ENCODE measurements at places on chromosomes 3 and 15.

- no peak for DNase-seq
These were observed 41.4 kb downstream of the MRPS25 start for GRCh38 chr3:15023719-15024118.

- no peak for DNase-seq
These were observed 13.4 kb upstream of the LEKR1 start for GRCh38 chr3:156812521-156813335.

- no peak for DNase-seq
These were observed 63.9 kb downstream of the IL12A start for GRCh38 chr3:160052385-160053047.

GRCh38 chr15:69980341-69981059 lies 117.2 kb downstream of the TLE3 start:
- DNase-seq = no peak

DNA sequence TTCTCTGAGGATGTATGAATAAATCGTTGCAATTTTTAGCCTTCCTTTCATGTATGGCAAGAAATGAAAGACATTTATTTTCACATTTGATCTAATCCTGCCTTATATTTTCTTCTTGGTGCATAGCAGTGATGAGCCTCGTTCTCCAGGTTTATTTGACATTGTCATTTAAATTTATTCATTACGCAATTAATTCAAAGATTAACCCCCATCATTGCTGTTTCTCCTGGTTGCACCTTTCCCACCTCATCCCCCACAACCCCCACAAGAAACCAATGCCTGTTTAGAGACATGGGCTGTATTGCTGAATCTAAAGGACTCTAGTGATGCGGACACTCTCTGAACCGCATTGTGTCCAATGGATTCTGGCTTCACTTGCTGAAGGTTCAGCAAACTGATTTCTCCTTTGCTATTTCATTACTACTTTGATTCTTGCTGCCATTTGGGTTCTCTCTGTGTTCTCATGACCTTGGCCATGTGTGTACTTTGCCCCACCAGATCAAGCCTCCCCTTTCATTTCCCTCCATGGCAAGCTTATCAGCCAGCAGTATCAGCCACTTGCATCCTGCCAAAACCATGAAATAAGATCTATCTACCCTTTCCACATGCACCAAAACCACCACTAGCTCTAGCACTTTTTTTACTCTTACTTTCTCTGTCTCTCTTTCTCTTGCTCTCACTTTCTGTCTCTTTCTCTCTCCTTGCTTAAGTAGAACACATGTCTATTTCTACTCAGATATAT lies 382.7 kb downstream of the GBE1 start:
- no peak for DNase-seq

DNA sequence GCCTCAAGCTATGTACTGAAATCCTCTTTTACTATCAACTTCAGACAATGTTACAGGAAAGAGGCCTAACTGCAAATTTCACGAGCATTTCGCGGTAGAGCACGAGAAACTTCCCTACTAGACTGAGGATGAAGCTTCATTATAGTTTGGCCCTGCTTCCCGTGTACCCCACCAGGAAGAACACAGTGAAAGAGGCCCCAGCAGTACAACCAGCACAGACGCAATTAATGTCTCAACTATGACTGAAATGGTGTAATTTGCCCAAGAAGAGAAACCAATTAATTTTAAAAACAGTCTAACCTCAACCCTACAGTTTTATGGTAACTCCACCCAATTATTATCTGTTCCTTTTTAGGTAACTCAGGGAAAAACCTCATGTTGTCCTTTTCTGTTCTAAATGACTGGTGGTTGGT lies 12.1 kb downstream of the CHSY1 start:
- DNase-seq = no peak

- DNase-seq = peak; percentile 27
These were observed 25.2 kb downstream of the SNAPC5 start for GRCh38 chr15:66472176-66472999.

DNA sequence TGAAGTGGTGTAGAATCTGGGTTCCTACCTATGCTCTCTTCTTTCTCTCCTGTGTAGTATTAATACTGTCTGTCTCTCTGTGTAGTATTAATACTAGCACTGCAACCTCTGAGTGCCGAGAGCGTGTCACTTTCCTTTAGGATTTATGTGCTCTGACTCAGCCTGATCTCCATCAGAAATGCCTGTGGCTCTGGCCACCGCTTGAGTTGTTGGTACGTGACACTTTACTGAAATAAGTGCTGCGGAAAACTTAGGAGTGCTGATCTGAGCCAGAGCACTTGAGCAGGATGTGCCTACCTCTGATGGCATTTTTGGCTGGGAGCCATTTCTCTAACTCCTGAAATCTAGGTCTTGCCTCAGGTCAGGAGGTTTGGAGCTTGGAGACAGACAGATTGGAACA lies 807.4 kb downstream of the SQOR start:
- DNase-seq = no peak

GRCh38 chr3:55440104-55440708 lies 46.9 kb downstream of the WNT5A start:
- DNase-seq = no peak

- no peak for DNase-seq
These were observed 9.4 kb upstream of the STARD5 start for GRCh38 chr15:81333363-81333762.

- DNase-seq = no peak
These were observed 164.5 kb upstream of the TLE3 start for GRCh38 chr15:70262171-70262570.

GRCh38 chr3:138491971-138492370 lies 57.6 kb downstream of the ESYT3 start:
- DNase-seq = no peak

DNA sequence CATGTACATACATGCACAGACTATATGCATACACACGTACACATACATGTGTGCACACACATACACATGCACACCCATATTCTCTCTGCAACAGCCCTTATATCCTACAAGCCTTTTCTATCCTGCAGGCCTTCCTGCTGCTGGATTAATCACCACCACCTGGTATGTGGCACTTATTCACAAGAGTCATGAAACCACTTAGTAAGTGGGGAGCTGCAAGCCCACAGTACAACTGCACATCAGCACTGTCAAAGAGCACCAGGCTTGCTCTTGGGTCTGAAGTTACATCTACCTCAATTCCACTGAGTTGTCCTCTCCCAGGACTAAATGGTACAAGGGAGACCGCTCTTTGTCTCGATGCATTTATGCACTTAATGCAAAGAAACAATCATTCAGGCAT lies 233.2 kb downstream of the KLF13 start:
- no peak for DNase-seq

DNA sequence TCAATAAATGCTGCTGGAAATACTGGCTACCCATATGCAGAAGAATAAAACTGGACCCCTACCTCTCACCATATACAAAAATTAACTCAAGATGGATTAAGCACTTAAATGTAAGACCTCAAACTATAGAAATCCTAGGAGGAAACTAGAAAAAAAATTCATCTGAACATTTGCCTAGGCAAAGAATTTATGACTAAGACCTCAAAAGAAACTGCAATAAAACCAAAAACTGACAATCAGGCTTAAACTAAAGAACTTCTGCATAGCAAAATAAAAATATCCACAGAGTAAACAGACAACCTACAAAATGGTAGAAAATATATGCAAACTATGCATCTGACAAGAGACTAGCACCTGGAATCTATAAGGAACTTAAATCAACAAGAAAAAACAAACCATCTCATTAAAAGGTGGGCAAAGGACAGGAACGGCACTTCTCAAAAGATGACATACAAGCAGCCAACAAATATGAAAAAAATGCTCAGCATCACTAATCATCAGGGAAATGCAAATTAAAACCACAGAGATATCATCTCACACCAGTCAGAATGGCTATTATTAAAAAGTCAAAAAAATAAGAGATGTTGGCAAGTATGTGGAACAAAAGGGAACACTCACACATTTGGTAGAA lies 47.0 kb downstream of the MYO9A start:
- DNase-seq = no peak

GRCh38 chr3:168089179-168089771 lies 6.4 kb downstream of the GOLIM4 start:
- DNase-seq = no peak

- DNase-seq = no peak
These were observed 1.5 kb upstream of the CACNA2D3 start for GRCh38 chr3:54120657-54121413.

DNA sequence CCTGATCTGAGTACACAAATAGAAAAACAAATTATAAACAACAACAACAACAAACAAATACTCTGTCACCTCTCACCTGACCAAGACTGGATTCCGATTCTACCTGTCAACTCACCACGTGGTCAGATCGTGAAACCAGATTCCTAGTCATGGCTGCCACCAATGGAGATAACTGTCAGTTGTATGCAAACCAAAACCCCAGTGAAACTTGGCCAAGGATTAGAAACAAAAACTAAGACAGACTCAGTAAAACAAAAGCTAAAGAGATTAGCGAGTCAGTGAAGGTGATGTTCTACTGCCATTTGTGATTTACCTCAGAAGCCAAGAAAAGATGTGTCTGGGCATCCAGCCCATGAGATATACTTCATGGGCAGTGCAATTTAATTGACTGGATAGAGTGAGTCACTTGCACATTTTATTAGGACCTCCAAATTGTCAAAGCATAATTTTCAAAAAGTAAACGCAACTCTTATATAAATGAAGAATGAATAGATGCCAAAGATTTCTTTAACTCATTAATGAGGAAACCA lies 31.1 kb downstream of the PHLDB2 start:
- DNase-seq = no peak

- DNase-seq = no peak
These were observed 84.6 kb downstream of the HCN4 start for GRCh38 chr15:73284090-73284716.

GRCh38 chr3:2579206-2579605 lies 480.5 kb downstream of the CNTN4 start:
- DNase-seq = no peak

DNA sequence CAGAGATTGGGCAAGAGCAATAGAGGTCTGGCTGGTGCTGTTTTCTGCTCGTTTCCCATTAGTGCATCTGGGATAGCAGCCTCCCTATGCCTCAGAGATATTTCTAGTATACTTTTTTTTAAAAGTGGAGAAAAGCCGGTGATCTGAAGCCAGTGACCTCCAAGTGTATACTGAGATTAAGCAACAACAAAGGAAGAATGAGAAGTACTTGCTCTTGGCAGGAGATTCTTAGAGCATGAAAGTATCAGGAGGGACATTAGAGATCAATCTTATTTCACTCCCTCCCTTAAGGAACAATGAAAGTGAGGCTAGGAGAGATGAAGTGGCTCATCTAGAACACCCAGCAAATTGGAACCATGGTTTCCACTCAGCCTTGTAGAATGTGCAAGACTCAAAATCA lies 423.3 kb downstream of the SOX2 start:
- DNase-seq = no peak

GRCh38 chr15:66261056-66261455 lies 7.5 kb upstream of the MEGF11 start:
- no peak for DNase-seq

GRCh38 chr3:98731720-98732285 lies 31.3 kb upstream of the ST3GAL6 start:
- DNase-seq = no peak

DNA sequence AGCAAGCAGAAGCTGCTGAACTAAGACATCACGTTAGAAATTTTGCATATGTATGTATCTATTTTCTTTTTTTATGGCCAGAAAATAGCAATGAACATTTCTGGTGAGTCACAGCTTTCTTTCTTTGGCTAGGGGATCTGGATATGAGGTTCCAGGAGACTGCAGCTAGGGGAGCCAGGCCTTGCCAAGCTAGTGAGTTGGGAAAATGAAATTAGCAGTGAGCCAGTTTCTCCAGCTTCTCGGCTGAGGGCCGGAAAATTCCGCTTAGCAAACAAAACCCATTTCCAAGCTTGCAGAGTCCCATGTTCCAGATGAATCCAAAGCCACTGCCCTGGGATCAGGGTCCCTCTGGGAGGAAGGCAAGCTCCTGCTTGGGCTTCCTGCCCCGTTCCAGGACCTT lies 137.6 kb downstream of the SRGAP3 start:
- DNase-seq = no peak

- no peak for DNase-seq
These were observed 206.7 kb downstream of the THRB start for GRCh38 chr3:24287755-24288450.

GRCh38 chr3:8555113-8555661 lies 53.6 kb downstream of the LMCD1 start:
- DNase-seq = no peak

- DNase-seq = no peak
These were observed 23.8 kb downstream of the EPM2AIP1 start for GRCh38 chr3:36969085-36969484.

GRCh38 chr3:147737376-147737775 lies 328.2 kb downstream of the ZIC1 start:
- DNase-seq = no peak

DNA sequence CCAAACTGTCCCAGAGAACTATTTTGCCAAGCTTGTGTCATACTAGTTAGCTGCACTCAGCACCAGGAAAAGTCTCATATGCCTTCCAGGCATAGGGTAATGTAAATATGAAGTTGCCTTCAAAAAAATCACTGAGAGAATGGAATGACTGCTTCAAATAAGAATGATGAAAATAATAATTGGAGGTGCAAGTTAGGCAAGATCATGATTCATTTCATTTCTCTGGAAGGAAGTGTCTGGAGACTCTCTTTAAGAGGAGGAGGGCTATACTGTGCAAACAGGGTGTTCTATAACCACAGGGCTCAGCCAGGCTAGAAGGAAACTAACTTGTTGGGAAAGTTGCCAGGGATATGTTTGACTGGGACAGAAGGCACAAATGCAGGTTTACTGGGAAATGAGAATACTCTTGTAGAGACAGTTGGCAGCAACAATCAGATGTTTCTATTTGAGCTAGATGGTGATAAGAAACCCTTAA lies 4.3 kb downstream of the SIDT1 start:
- DNase-seq = no peak

GRCh38 chr3:10495614-10496013 lies 9.8 kb downstream of the ATP2B2 start:
- DNase-seq = no peak

GRCh38 chr3:177479630-177480029 lies 282.3 kb upstream of the TBL1XR1 start:
- no peak for DNase-seq

GRCh38 chr3:73552700-73553099 lies 72.0 kb downstream of the PDZRN3 start:
- no peak for DNase-seq

DNA sequence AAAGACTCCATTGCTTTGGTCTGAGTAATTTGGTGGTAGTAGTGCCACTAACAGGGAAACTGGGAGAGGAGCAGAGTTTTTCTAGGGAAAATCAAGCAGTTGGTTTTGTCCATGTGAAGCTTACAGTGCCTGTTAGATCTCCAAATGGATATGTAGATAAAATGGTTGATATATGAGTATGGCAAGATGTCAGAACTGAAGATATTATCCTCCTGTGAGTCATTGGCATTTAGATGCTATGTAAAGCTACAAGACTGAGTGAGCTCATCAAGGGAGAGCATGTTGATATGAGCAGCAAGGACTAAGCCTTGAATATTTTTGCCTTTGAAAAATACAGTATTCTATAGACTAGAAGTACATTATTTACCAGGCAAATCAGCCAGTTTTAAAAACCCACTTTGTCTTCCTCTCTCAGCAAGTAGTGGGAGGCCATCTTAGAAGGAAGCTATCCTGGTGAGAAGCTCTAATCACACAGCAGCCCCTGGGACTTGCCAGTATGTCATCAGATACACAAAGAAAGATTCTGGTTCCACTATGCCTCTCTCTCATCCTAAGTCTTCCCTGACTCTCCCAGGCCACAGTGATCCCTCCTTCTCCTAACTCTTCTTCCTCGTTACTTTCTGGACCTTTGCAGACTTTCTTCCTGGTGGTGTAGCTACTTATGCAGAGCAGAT lies 77.4 kb upstream of the ANKRD28 start:
- no peak for DNase-seq
